ENCODE measurements at places on chromosomes 16 and 17.
A peak's percentile ranks its signal among the peaks of the same experiment; 100 is the strongest.

DNA sequence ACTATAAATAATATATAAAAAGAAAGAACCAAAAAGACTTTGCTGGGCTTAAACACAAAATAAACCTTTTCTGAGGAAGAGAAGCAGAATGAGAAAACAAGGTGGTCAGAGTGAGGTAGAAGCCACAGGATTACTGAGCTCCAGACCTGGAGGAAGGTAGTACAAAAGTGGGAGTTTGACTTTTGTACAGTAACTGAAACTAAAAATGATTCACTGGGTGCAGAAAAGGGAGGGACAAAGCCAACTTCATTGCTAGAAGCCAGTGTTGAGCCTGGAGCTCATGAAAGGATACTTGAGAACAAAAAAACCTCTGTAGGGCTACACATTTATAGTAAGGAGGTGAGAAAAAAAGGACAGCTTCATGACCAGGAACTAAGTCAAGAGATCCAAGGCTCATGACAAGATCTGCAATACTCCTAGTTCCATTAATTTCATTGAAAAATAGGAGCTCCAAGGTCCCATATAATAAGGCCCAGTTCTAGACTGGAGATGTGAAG, 45.5 kb downstream of the PKD1L3 start:
- no peak for DNase-seq

- DNase-seq, result no peak
Measured at GRCh38 chr16:23324727-23325126, 22.6 kb downstream of the SCNN1B start.

DNA sequence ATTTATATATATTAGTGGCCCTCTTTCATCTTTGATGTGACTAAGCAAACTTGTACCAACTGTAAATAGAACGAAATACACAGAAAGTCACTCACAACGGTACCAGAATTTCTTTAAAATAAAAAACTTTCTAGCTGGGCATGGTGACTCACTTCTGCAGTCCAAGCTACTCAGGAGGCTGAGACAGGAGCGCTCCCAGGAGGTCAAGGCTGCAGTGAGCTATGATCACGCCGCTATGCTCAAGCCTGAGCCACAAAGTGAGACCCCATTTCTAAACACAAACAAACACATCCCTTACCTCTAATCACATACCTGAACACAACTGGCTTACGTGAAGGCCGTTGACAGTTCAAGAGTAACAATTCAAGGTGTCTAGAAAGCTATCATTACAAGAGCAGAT, 29.7 kb downstream of the STAT5B start:
- no peak for DNase-seq

- DNase-seq, result no peak
Measured at GRCh38 chr16:49755716-49756505, 100.0 kb downstream of the ZNF423 start.

GRCh38 chr17:66654106-66654740, 180.7 kb upstream of the CACNG5 start:
- no peak for DNase-seq

DNA sequence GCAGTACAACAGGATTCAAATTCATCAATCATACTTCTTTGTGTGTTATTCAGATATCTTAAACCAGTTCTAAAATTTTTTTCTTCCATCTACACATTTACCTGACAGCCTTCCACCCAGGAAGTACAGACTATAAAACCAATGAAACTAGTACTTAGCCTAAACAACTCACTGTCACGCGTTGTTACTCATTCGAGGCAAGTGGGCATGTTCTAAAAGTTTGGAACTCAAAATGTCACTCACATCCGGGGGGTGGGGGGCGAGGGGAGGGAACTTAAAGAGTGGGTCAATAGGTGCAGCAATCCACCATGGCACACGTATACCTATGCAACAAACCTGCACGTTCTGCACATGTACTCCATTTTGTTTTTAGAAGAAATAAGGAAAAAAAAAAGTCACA, 90.4 kb upstream of the PLEKHM1 start:
- DNase-seq, result no peak

DNA sequence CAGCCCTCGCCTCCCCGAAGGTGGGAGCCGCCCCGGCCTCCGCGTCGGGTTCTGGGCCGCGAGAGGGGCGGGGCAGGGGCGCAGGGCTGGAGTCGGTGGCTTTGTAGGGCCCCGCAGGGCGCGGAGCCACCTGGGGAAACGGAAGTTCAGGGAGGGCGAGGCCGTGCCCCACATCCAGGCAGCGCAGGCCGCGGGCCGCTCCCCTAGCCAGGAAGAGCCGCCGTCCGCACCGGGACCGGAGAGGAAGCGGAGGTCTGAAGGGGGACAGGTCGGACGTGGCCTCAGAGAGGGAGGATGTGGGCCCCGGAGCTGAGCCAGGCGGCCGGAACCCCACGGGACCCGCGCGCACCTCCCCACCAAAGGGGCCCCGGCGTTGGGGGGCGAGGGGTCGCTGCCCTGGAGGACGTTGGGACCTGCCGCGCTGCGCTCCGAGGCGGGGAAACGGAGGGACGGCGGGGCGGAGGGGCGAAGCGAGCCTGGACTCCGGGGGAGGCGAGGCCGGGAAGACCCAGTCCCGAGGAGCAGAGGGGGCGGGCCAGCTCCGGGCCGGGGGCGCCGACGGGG, 482 bp upstream of the SLC16A3 start:
- no peak for DNase-seq

- no peak for DNase-seq
Measured at GRCh38 chr17:1179112-1179817, 516 bp downstream of the ABR start.

DNA sequence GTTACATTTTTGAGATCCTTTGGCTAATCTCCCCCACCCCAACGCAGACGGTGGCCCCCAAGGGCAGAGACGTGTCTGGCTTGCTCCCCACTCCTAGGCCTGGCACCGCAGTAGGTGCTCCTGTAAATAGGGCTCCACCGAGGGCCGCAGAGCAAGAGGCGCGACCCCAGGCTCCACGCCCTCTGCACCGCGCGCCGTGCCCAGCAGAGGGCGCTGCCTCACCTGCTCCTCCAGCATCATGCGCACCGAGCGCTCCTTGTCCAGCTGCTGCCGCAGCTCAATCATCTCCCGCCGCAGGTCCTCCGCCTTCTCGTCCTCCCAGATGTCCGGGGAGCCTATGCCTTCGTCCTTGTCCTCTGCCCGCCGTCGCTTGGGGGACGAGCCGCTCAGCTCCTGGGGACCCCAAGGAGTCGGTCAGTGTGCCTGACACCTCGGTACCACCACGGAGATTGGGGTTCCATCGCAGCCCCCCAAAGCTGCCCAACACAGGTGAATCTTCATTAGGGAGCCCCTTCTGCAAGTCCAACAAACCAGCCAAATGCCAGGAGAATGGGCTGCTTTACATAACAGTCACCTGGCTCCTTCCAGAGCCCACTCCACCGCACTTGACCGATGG, 11.2 kb downstream of the TFAP4 start:
- DNase-seq, result peak; percentile 80
